ENCODE measurements at places on chromosomes 16 and 17.
A peak's percentile ranks its signal among the peaks of the same experiment; 100 is the strongest.

GRCh38 chr17:34980353-34980680, at the start of gene LIG3:
Gene LIG3, plus strand, starts transcription at chr17:34980512. Its CDS starts 2,494 bp downstream, at chr17:34983006.
- peak; percentile 98 for DNase-seq

- no peak for DNase-seq
These were observed 5.8 kb upstream of the CCDC182 start for GRCh38 chr17:57750895-57751294.

DNA sequence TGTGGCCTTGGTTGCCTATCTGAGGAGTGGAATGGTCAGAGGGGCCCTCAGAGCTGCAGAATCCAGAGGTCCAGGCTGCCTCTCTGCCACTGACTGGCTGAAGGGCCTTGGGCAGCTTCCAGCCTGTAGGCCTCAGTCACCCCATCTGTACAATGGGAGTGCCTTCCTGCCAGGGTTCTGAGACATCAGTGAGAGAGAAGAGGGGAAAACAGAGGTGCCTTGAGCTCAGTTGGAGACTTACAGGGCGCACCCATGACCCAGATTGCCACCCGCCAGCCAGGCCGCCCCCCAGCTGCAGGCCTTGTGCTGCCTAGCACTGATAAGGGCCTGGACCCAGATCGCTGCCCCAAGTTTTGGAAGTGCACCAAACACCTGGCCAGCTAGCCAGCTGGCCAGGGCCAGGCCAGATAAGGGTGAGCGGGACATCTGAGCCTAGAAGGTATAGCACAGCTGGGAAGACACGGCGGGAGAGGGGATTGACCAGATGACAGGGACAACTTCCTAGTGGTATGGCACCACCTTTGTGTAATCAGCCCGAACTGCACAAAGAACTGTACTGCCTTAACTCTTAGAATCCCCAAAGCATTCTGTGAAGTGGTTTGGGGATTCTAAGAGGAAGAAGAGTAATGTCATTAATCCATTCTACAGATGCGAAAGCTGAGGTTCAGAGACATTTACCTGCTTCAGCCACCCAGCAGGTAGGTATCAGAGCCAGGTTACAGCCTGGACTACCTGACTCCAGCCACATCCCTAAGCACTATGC, 1.4 kb downstream of the SLC4A1 start:
- DNase-seq: no peak

GRCh38 chr17:13182854-13183253, 165.0 kb upstream of the ELAC2 start:
- DNase-seq: no peak

GRCh38 chr17:40532520-40533253, 31.3 kb upstream of the TNS4 start:
- no peak for DNase-seq

- no peak for DNase-seq
These were observed 96.3 kb downstream of the TNFRSF13B start for GRCh38 chr17:16875662-16876061.

DNA sequence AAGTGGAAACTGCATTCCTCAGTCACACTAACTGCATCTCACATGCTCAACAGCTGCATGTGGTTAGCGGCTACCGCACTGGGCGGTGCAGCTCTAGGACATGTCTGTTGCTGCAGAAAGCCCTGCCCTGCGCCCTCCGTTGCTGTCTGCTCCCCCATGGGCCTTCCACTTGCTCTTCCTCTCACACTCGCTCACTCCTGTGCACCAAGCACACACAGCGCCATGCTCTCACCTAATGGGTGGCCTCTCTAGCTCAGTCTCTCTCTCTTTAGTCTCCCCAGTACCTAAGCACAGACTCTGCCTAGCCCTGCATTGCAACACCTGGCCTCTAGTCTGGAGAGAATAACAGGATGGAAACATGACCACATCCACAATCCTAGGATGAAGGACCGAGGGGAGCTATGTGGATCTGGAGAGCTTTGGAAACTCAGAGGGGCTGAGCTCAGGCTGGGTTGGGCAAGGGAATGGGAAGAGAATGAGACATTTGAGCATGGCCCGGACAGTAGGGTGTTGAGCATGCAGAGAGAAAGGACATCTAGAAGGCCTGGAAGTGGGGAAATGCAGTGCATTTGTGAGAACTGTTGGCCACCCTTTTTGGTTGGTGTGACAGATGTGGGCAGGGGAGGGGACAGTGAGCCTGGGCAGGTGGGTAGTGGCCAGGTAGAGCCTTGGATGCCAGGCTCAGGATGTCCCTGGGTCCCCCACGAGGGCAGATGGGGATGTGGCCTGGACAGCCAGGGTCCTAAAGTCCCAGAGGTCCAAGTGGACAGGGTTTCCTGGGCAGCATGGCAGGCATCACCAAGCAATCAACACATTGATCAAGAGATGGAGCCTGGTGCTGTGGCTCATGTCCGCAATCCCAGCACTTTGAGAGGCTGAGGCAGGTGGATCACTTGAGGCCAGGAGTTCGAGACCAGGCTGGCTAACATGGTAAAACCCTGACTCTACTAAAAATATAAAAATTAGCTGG, 16.1 kb downstream of the SGCA start:
- no peak for DNase-seq

DNA sequence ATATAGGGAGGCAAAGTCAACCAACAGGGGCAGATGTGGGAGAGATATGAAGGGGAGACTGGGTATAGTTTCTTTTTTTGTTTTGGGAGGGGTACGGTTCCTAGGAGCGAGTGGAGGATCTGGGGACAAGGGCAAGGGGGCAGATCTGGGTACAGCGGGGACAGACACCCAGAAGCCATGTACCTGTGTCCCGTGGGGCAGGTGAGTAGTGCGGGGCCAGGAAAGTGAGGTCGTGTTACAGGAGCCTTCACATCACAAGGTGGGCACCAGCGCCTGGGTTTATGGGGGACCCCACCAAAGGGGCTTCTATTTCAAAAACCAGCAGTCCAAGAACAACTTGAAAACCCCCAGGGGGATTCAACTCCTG, 11.5 kb downstream of the LITAF start:
- no peak for DNase-seq

GRCh38 chr17:77869665-77870132, 88.8 kb upstream of the TNRC6C start:
- no peak for DNase-seq

- no peak for DNase-seq
These were observed 23.9 kb upstream of the HEATR6 start for GRCh38 chr17:60102632-60103096.

DNA sequence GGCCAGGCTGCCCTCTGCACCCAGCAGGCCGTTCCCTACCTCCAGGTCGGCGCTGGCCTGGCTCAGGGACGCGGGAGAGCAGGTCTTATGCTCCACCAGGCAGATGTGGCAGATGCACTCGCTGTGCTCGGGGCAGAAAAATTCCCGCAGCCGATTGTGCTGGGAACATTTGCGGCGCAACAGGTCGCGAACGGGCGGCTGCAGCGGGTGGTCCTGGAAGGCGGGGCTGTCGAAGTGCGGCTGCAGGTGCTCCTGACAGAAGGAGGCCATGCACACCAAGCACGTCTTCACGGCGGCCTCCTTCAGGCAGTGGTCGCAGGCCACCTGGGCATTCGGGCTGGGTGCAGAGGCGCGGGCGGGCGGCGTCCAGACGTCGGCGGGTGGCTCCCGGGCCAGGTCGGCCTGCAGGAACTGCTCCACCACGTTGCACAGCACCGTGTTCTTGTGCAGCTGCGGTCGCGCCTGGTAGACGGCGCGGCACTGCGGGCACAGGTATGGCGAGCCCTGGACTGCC, 439 bp downstream of the TRIM25 start:
- no peak for DNase-seq

- peak; percentile 41 for DNase-seq
These were observed 77.3 kb downstream of the MPRIP start for GRCh38 chr17:17119533-17119932.

GRCh38 chr17:79844869-79845600, 5.8 kb upstream of the CBX4 start:
- DNase-seq: peak; percentile 65

GRCh38 chr17:37048811-37049210, 100.1 kb downstream of the AATF start:
- DNase-seq: no peak

GRCh38 chr17:16870253-16871245, 101.4 kb downstream of the TNFRSF13B start:
- no peak for DNase-seq

DNA sequence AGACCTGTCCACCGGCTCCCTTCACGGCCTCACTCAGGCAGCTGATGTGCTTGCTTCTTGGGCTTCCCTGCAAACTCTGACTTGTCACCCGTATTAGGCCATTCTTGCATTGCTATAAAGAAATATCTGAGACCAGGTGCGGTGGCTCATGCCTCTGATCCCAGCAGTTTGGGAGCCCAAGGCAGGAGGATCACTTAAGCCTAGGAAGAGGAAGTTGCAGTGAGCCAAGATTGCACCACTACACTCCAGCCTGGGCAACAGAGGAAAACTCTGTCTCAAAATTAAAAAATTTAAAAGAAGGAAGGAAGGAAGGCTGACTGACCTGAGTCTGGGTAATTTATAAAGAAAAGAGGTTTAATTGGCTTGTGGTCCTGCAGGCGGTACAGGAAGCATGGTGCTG, 17.0 kb downstream of the SOST start:
- DNase-seq: no peak

- no peak for DNase-seq
These were observed 2.8 kb upstream of the NXPH3 start for GRCh38 chr17:49572806-49573420.

- DNase-seq: no peak
These were observed 8.7 kb downstream of the TMEM204 start for GRCh38 chr16:1542166-1542500.

DNA sequence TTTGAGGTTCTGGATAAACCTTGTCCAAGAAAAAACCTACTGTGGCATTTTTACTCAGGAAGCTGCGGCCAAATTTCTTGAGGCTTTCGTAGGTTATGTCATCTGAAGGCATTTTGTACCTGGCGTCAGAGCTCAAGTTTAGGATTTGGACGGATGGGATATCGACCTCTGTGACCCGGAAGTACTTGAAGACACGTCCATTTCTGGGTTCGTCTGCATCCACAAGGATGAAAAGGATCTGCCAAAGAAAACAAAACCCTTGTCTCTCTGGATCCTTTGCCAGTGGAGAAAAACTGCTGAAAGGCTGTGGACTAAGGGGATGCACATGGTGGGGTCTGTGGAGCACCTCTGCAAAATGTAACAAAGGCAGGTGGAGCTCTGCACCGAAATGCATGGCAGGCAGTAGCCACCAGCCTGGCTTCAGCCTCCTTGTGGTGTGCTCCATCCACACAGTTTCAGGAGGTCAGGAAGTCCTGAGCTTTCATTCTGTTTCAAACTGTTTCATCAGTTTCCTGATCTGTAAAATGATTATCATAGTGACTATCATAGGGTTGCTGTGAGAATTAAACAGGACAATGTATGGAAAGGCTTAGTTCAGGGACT, 17.0 kb upstream of the UMOD start:
- no peak for DNase-seq

- DNase-seq: peak; percentile 76
These were observed 14.7 kb downstream of the RARA start for GRCh38 chr17:40323391-40324381.

DNA sequence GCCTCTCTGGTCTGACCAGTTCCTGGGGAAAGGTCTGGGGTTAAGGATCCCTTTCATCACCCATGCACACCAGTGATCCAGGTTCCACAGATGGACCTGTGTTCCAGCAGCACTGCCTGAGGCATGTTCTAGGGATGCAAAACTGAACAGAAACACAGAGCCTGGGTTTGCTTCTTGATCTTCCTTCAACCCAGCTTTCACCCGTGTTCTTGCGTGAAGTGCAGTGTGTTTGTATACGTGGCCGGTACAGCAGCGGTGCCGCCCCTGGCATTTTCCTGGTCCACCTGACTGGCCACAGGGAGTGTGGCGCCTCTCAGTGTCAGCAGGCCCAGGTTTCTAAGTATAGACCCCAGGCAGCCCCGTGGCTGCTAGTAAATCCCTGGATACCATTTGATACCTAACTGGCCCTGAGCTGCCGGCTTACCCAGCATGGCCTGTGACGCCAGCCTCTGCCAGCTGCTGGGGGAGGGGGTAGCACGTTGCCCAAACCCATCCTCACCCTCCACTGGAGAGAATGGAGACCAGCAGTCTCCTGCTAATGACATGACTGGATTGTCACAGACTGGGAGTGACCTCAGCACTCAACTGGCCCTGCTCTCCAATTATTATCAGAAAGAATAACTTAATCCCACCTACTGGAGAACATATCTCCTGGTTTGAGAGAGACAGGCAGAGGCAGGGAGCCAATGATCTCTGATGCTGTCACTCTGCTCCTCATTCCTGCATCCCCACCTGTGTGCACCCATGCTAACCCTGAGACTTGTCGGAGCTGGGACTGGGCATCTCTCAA, 59.2 kb upstream of the LGALS9 start:
- no peak for DNase-seq

DNA sequence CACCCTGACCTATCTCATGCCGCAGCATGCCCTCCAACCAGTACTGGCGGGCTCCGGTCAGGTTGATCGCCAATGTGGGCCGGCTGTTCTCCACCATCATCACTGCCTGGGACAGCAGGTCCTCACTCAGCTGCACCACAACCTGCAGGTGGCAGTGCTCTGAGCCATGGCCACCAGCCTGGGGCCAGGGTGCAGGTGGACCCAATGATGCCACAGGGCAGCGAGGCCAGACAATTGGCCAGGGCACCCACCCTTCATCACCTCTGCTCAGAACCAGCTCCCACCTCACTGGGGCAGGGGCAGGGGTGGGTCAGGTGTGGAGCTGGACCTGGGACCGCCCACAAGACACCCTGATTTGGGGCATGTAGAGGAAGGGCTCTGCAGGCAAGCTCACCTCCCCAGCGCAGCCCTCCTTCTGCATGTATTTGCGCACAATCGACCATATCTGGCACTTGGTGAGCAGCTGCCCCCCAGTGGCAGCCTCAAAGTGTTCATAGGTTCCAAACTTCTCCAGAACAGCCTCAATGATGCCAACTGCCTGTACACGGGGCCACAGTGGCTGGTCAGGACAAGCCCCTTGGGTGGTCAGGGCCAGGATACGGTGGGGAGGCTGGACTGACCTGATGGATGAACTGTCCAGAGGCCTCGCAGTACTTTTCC, 4.2 kb downstream of the MATCAP1 start:
- no peak for DNase-seq

DNA sequence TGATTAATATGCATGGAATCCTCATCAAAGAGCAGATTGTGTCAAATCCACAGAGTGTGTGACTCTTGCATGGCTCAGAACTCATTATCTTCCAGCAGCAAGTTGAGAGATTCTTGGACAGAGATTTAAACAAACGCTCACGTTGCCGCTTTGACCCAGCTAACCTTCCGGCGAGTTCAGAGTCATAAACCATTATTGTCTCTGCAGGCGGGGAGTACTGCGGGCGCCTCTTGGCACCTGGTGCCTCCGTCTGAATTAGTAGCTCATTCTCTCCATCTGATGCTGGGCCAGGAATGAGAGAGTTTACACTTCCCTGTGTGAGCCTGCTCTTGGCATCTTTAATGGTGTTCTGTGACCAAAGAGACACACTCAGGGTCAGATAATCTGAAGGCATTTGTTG, 138.6 kb upstream of the WSCD1 start:
- DNase-seq: no peak
